ENCODE measurements at places on chromosomes 12 and 14.

GRCh38 chr12:53082637-53083175 lies 3.5 kb upstream of the SPRYD3 start:
- no peak for DNase-seq

DNA sequence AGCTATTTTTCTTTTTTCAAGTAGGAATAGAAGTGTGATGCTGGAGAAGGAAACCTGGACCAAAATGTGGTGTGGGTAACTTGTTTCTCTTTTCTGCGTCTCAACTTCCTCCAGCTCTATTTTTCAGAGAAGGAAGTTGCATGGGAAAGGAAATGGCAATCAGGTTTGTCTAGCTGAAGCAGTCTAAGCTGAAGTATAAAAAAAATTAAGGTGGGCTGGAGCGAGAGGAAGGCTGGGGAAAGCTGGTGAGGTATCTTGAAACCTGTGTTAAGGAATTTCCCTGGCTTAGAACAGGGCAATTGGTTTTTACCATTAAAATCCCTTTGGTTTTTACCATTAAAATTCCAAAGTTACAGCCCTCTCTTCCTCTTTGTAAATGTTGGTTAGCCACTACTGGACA lies 34.2 kb upstream of the NINJ2 start:
- no peak for DNase-seq

- DNase-seq: peak; percentile 68
Observed at GRCh38 chr14:104794631-104794992, 936 bp downstream of the AKT1 start.

GRCh38 chr14:59454139-59454538 lies 11.0 kb downstream of the GPR135 start:
- no peak for DNase-seq

GRCh38 chr12:15801770-15802744 lies 12.9 kb upstream of the EPS8 start:
- DNase-seq: no peak

DNA sequence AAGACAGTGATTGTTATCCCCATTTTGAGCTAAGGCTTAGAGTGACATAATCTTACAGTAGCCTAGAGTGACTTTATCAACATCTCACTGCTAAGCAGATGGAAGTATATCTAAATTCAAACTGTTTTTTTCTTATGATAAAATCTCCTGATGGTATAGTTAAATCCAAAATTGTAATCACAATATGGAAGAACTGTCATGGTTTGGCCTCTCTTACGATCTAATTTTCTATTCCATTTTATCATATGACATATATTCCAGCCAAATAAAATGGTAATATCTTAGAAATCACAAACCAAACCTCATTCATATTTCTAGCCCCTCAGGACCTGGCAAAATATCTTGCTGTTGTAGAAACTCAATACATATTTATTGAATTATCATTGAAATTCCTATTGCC lies 864.7 kb downstream of the SLC6A15 start:
- no peak for DNase-seq

DNA sequence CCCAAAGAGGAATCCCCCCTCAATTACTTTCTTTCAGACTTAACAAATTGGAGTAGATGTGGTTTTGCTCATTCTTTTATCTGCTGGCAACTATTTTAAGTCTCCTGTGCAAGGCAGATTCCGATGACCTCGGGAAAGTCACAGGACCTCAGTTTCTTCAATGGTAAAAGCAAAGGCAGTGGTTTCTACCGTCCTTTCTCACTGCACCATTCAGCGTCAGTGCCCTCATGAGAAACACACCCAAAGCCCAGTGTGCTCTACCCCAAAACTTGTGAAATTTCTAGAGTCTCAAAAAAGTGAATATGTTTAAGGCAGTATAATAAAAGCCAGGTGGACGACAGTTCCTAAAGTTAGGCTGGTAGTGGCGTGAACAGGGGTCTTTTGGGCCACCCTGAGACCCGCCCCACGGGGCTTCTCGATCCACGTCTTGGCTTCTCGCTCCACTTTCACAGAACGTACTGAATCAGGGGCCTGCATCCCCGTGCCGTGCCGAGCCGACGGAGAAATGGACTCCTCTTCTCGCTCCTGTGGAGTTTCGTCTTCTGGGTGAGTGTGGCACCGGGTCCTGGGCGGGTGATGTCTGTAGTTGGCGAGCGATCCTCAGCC lies 1.3 kb upstream of the ARHGAP5 start:
- DNase-seq: no peak

DNA sequence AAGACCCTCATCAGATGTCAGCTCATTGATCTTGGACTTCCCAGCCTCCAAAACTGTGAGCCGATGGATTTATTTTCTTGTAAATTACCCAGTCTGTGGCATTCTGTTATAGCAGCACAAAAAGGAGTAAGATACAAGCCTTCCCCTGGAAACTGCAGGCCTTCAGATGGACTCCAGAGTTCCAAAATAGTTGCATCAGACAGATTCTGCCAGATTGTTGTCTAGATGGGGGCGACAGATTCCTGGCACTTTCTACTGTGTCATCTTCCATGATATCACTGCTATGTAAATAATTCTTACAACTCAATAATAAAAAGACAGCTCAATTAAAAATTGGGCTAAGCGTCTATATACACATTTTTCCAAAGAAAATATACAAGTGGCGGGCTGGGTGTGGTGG lies 17.2 kb upstream of the MARK3 start:
- DNase-seq: no peak

DNA sequence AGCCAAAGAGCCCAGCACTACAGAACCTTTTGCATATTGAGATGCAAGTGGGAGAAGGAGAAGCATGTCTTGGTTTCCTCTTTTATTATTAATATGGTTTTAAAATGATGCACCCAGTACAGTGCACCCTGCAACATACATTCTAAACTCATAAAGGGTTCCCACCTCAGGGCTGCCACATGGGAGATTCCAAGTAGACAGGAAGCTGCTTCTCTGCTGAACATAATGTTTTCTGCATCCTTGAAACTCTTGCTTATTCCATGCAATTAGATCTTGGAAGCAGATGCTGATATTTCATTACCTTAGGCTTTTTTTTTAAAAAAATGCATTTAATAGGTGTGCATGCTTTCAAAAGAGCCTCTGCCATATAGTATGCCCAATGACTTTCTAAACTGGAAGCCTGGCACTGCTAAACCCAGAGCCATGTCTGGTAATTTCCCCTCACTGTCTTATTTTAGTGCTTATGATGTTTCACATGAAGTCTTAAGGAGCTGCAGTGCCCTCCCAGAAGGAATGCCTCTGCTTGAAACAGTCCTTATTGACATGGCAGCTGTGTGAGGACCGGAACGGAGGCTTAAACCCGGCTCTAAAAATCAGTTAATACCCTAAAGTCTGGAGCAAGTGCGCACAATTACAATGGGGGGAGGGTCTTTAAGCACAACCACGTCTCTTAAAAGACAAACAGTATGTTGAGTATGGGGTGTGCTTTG lies 2.0 kb upstream of the SIX1 start:
- no peak for DNase-seq

- no peak for DNase-seq
Observed at GRCh38 chr12:56062996-56063395, 17.0 kb upstream of the ERBB3 start.

- DNase-seq: no peak
Observed at GRCh38 chr14:80354860-80355581, 143.7 kb upstream of the DIO2 start.

DNA sequence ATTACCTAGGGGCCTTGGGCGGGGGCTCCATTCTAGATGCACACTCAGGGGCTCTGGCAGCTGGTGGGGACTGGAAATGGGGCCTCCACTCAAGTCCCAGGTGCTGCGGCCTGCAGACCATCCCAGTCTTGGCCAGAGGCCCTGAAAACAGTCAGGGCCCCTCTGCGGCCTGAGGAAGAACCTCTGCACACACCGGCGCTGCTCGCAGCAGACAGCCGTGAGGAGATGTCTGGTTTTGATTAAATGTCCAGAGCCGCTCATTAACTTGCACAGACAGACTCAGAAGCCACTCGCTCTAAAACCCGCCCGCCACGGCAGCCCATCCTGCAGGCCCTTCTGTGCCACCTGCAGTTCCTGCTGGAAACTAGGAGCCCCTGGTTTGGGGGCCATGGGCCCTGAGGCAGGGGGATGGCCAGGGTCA lies 36.4 kb upstream of the NCOR2 start:
- DNase-seq: no peak

DNA sequence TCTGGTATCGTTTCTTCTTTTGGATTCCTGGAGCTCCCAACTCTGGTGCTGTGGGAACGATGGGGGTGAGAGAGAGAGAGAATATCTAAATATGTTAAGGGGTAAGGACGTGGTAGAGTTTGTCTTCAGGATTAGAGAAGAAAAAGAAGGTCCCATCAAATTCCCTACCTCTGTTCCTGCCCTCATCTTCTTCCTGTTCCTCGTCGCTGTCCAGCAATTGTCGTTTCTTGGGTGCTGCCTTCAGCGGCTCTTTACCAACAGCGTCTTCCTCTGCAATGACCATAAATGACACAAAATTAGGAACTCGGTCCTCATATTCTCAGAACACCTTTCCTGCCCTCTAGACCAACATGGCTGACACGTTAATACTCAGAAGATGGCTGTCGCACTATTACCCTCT lies 31.5 kb downstream of the TIMELESS start:
- no peak for DNase-seq

DNA sequence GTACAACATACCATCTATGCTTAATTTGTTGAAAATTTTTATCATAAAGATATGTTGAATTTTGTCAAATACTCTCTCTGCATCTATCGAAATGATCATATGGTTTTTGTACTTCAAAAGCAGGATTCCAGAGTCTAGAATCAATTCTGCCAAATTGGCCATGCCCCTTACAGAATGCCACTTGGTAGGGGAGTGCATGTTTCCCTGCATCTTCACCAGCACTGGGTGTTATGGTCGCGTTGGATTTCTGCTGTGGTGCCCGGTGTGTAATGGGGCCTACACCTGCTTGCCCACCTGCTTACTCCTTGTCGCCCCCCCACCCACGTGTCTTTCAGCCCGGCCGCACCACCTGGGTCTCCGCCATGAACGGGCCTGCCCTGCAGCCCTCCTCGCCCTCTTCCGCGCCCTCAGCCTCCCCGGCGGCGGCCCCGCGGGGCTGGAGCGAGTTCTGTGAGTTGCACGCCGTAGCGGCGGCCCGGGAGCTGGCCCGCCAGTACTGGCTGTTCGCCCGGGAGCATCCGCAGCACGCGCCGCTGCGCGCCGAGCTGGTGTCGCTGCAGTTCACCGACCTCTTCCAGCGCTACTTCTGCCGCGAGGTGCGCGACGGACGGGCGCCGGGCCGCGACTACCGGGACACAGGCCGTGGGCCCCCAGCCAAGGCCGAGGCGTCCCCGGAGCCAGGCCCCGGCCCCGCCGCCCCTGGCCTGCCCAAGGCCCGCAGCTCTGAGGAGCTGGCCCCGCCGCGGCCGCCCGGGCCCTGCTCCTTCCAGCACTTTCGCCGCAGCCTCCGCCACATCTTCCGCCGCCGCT lies 12.3 kb downstream of the SH2B3 start:
- no peak for DNase-seq

DNA sequence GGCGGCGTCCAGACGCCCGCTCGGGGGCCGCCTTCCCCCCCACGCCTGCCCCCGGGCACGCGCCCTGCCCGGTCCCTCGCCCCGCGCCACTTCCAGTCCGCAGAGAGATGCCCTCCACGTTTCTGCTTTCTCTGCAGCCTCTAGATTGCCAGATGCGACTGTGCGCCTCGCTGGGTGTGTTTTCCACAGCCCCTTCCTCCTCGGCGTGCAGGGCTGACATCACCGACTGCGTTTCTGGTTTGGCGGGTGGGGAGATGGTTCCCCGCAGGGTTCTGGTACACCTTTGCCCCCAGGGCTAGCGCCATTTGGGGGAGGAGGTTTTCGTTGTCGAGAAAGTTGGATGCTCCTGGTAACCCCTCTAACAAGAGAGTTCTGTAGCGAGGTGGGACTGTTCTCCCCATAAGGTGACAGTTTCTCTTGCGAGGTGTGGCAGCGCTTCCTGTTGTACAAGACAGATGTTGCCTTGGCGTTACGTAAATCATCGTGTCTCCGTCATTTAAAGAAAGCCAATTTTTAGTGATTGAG lies 1.5 kb downstream of the CALM1 start:
- peak; percentile 21 for DNase-seq

DNA sequence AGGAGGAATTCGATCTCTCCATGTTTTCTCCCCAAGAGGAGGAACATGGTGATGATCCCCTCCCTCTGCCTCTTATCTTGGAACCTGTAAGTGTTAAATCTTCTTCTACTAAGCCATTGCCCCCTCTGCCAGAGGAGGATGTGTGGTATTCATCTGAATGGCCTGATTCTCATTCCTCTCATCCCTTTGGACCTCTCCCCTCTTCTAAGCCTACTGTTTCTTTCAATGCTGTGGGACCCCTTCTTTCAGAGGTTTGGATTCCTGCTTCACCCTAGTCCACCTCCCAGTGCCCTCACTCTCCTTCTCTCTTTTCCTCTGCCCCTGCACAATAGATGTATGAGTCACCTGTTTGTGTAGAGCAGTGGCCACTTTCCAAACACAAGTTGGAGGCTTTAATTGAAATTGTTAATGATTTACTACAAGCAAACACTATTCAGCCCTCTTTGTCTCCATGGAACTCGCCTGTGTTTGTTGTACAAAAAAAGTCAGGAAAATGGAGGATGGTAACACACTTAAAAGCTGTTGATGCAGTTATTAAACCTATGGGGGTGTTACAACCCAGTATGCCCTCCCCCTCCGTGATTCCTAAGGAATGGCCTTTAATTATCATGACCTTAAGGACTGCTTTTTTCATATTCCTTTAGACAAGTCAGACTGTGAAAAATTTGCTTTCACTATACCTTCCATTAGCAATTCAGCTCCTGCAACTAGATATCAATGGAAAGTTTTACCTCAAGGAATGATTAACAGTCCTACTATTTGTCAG lies 192.1 kb upstream of the ALG10B start:
- DNase-seq: no peak

DNA sequence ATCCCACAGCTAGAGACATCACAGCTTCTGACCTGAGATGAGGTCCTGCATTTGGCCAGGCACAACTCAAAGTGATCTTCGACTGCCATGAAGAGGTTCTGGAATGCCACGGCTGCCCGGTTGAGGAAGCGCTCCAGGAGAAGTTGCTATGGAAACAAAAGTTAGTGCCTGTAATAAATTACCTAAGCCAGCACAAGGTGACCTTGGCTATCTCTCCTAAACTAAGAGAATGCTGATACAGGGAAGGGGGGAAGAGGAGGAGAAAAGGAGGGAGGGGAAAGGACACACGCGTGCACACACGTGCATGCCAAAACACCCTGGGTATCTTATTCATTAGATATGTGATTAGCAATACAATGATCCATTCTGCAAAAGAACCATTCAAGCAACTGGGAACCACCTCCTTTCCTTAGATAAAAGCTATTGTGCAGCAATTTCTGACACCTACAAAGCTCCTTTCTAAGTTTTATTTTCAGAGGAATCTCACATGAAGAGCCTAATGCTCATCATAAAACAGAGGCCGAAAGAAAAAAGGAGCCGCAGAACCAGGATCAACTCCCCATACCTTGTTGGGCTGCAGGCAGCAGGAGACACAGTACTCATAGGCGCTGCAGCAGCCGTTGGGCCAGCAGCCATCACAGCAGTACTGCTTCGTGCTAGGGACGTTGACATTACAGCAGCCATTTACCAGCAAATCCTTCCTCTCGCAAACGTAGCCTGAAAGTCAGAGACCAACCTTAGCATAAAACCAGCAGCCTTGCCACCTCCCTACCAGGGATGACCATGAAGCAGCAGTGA lies 17.9 kb downstream of the SPRING1 start:
- no peak for DNase-seq

- DNase-seq: no peak
Observed at GRCh38 chr14:93200553-93200952, 6.3 kb downstream of the GON7 start.

Measured in GM19239 (cell line).